Thoracic aorta (tissue), 2 donors: ENCODE measurements at places on chromosomes 7 and 10.
A peak's percentile ranks its signal among the peaks of the same experiment; 100 is the strongest.

DNA sequence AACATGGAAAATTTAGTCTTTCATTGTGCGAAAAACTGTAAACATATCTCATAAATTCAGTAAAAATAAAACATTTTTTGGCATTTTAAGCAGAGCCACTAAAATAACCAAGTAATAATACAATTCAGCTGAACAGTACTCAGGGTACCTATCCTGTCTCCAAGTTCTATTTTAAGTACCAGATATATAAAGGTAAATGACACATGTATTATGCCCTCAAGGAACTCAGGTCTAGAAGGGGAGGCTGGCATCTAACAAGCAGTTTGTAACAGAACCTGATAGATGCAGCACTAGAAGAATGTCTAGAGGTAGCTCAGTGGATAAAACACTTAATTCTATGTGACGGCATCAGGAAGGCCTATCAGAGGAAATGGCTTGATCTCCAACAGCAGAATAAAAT lies 112.2 kb downstream of the CRPPA start:
- no peaks in the 10 kb centered on the region for H3K4me1 ChIP-seq
- no peaks in the 10 kb centered on the region for H3K27me3 ChIP-seq
- no peak overlapping the region for H3K4me3 ChIP-seq
- no peaks in the 10 kb centered on the region for H3K36me3 ChIP-seq

DNA sequence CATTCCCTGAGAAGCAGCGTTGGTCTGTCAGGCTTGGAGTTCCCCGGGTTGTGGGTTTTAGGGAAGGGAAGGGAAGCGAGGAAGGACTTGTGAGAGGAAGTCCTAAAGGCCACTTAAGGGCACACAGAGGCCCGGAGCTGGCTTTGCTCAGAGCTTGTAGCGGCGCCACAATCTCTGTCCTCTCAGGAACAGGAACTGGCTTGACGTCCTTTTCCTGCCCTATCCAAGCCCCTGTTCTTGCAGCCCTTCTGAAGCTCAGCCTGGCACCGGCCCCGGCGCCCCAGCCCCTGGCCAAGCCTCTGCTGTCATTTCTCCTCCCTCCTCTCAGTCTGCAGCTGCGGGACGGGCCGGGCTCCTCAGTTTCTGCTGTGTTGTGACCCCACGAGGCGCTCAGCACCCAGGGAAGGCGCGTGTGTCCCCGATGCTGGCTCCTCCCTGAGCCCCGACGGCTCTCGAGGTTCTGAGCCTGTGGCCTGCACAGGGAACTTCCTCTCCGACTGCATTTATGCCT lies at the start of gene GIMAP8:
GIMAP8 (plus strand) TSS at position 140 of the 511 bp plus-strand sequence. CDS start 16,069 bp downstream, outside the sequence.
- no peaks in the 10 kb centered on the region for H3K27me3 ChIP-seq
- no peaks in the 10 kb centered on the region for H3K36me3 ChIP-seq
- H3K4me3 ChIP-seq, result peak within 1 kb of the TSS; percentile 66

- no peaks in the 10 kb centered on the region for H3K27me3 ChIP-seq
- DNase-seq, result no peak
- H3K4me1 ChIP-seq, result no peaks in the 10 kb centered on the region
- no peak overlapping the region for H3K4me3 ChIP-seq
- H3K27ac ChIP-seq, result no peak overlapping the region
These were observed 179.8 kb upstream of the SHH start for GRCh38 chr7:155992107-155992506.

DNA sequence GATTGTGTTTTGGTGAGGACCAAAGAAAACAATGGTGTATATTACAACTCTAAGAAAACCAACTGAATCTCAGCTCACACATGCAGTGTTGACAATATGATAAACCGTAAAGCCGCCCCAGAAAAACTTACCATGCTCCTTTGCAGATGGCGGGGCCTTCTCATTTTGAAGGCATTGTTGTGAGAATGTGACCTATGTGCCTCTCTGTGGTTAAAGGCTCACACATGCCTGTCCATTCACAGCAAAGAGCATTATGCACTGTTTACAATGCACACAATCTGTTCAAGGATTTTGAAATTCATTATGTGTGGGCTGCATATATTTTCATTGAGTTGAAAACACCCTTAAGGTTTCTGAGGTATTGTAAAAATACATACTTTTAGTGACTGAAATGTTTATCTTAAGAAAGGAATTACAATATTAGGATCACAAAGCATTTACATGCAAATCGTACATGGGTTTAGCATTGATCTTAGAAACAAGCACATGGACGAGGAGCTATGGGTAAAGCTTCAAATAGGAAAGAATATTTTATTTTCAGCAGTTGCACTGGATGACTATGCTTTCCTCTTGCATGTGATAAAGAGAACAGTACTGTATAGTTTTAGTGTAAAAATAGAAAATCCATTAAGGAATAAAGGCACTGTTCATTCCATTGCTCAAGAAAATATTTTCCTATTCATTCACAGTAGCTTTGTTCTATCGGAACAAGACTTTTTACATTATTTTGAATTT lies 334.3 kb downstream of the ARL4A start:
- no peak overlapping the region for H3K27ac ChIP-seq
- H3K36me3 ChIP-seq, result no peaks in the 10 kb centered on the region
- no peaks in the 10 kb centered on the region for H3K4me1 ChIP-seq
- no peak for DNase-seq

DNA sequence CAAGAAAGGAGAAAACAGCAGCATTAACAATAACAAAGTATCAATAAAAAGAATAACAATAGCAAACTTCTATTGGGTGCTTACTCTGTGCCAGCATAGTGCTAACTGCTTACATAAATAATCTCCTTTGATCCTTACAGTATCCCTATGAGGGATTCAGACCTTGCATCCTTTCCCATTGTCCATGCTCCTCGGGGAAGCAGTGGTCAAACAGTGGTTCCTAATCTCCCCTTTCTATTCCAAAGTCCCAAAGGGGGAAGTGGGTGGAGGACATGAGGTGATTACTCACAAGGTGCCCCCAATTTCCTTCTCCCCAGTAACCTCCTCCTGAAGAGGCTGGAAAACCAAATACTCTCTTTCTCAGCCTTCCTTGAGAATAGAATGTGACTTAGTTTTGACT lies 22.0 kb upstream of the MSMB start:
- no peaks in the 10 kb centered on the region for H3K27me3 ChIP-seq
- H3K27ac ChIP-seq, result no peak overlapping the region
- H3K36me3 ChIP-seq, result no peaks in the 10 kb centered on the region
- no peaks in the 10 kb centered on the region for H3K4me1 ChIP-seq

DNA sequence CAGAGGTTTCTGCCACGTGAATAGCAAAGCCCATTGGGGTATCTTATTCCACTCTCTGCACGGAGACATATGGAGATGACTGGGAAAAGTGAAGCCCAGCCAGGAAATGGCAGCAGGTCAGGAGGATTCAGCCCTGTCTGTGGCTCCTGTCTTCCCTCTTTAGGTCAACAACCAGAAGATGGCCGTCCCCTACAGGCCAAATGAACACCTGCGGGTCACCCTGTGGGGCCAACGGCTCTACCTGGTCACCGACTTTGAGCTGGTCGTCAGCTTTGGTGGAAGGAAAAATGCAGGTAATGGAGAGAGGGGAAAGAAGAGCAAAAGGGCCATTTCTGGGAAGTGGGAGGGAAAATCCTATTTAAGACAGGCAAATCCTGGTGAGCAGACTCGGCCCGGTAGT lies 38.3 kb downstream of the EPHB4 start:
- no peak for DNase-seq
- no peaks in the 10 kb centered on the region for H3K27me3 ChIP-seq
- no peak overlapping the region for H3K27ac ChIP-seq
- no peak overlapping the region for H3K4me3 ChIP-seq
- no peaks in the 10 kb centered on the region for H3K4me1 ChIP-seq
